ENCODE measurements at places on chromosomes 2 and 18.

DNA sequence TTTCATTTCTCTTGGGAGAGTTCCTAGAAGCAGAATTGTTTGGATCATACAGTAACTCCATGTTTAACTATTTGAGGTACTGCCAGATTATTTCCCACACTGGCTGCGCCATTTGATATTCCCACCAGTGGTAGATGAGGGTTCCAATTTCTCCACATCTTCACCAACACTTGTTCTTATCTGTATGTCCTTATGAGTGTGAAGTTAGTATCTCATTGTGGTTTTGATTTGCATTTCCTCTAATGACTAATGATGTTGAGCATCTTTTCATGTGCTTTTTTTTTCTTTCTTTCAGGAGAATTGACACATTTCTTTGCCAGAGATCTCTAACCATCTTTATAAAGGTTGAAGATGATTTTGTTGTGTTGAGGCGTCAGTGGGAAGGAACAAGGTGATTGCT, 4.1 kb upstream of the MGAT5 start:
- 0 out of 2 replicates have a peak, but pooled peaks cover 9% of the 10 kb centered on the region for H3K36me3 ChIP-seq
- H3K4me3 ChIP-seq, result no peak overlapping the region
- no peak overlapping the region for H3K27ac ChIP-seq
- 0 out of 2 replicates have a peak, but pooled peaks cover 2% of the 10 kb centered on the region for H3K4me1 ChIP-seq

GRCh38 chr2:5845798-5846330, 153.7 kb downstream of the SOX11 start:
- H3K27ac ChIP-seq, result no peak overlapping the region
- H3K4me3 ChIP-seq, result no peak overlapping the region
- H3K27me3 ChIP-seq, result no peaks in the 10 kb centered on the region
- peak; percentile 36 for DNase-seq
- H3K4me1 ChIP-seq, result no peaks in the 10 kb centered on the region
- H3K36me3 ChIP-seq, result no peaks in the 10 kb centered on the region

GRCh38 chr2:59746291-59746690, 807.2 kb downstream of the BCL11A start:
- H3K4me3 ChIP-seq, result no peak overlapping the region
- no peaks in the 10 kb centered on the region for H3K4me1 ChIP-seq

GRCh38 chr2:159209341-159210306, 76.9 kb downstream of the WDSUB1 start:
- H3K27me3 ChIP-seq, result peaks cover 35% of the 10 kb centered on the region
- H3K36me3 ChIP-seq, result no peaks in the 10 kb centered on the region

- no peak overlapping the region for H3K27ac ChIP-seq
- DNase-seq, result peak; percentile 35
- H3K4me1 ChIP-seq, result no peaks in the 10 kb centered on the region
- H3K27me3 ChIP-seq, result no peaks in the 10 kb centered on the region
- no peak overlapping the region for H3K4me3 ChIP-seq
These were observed 42.0 kb upstream of the MYL1 start for GRCh38 chr2:210356944-210357343.

- H3K36me3 ChIP-seq, result peaks cover 6% of the 10 kb centered on the region
- no peak overlapping the region for H3K27ac ChIP-seq
- no peak overlapping the region for H3K4me3 ChIP-seq
- DNase-seq, result peak; percentile 62
- H3K4me1 ChIP-seq, result no peaks in the 10 kb centered on the region
- no peaks in the 10 kb centered on the region for H3K27me3 ChIP-seq
These were observed 253.8 kb downstream of the TGIF1 start for GRCh38 chr18:3703732-3704176.

GRCh38 chr2:98501876-98502275, 57.2 kb downstream of the INPP4A start:
- H3K4me3 ChIP-seq, result no peak overlapping the region
- peaks cover 30% of the 10 kb centered on the region for H3K36me3 ChIP-seq
- H3K27ac ChIP-seq, result no peak overlapping the region
- no peaks in the 10 kb centered on the region for H3K4me1 ChIP-seq
- no peaks in the 10 kb centered on the region for H3K27me3 ChIP-seq

DNA sequence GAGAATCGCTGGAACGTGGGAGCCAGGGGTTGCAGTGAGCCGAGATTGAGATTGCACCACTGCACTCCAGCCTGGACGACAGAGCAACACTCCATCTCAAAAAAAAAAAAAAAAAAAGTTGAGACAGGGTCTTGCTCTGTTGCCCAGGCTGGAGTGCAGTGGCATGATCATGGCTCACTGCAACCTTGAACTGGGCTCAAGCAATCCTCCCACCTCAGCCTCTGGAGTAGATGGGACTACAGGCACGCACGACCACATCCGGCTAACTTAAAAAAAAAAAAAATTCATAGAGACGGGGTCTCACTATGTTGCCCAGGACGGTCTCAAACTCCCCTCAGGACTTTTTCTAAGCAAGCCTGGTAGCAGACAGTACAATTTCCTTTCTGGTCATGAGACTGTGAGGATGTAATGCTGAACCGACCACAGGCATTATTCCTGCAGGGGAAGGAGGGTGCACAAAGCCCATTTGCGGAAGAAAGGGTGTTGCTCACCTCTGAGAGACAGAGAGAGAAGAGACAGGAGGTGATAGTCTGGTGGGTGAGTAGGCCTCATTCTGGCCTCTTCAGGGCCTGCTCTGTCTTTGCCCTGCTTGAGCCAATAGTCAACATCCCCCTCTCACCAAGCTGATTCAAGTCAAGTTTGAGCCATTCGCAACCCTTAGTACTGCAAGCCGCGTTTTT, 205.3 kb downstream of the ZFP36L2 start:
- DNase-seq, result no peak
- H3K4me1 ChIP-seq, result no peaks in the 10 kb centered on the region
- H3K27me3 ChIP-seq, result no peaks in the 10 kb centered on the region

- H3K27ac ChIP-seq, result no peak overlapping the region
- DNase-seq, result no peak
- H3K27me3 ChIP-seq, result no peaks in the 10 kb centered on the region
- no peaks in the 10 kb centered on the region for H3K4me1 ChIP-seq
These were observed 32.9 kb downstream of the LOXHD1 start for GRCh38 chr18:46624127-46624526.

DNA sequence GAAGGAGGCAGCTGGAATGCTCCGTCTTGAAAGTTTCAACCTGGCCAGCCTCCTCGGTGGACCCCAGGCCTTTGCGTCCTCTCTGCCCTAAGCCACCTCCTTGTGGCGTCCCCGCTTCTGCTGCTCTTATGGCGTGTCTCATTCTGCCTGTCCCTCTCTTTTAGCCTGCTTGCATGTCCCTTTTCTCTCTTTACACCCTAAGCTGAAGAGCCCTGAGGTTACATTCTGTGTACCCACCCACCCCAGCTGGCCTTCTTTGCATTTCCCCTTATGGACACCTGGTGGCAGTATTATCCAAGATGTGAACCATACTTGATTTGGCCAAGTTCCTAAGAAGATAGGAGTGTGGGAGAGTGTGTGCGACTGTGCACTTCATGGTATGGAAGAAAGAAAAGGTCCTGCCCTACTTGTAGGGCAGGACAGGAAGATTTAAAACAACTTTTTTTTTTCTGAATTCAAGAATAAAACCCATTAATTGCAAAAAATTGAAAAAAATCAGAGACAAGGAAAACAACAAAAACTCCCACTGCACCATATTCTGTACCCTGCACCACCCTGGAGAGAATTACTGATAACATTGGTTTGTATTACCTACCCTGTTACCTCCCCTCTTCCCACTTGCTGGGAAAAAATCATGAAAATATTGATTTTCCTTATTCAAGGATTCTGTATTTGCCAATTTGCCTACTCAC, 77.4 kb downstream of the DYSF start:
- DNase-seq, result peak; percentile 71
- no peak overlapping the region for H3K4me3 ChIP-seq
- H3K36me3 ChIP-seq, result no peaks in the 10 kb centered on the region
- no peaks in the 10 kb centered on the region for H3K4me1 ChIP-seq

DNA sequence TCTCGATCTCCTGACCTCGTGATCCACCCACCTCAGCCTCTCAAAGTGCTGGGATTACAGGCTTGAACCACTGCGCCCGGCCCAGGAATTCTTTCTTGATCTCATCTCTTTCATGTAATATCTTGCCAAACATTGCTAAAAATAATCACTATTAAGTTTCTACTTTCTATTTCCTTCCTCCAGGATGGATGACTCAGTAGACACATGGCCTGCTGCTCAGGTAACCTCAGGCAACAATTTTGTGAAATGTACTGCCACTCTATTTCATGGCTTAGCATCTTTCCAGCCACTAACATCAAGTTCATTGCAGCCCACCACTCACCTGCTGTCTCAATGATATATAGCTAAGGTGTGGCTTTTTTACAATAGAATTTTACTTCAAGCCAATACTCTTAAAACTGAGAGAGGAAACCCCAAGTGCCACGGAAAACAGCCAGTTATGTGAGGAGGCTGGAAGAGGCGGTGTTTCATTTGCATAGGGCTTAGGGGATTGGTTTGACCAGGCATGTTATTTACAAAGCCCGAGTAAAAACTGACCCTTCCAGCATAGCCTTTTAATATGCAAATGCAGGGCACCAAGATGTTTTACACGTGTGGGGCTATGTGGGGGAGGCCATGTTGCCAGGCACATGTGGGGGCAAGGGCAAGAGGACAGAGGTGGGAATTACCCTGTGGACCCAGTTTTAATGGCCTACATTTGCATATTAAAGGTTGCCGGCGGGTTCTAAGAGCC, 11.3 kb upstream of the SUMO1 start:
- peak overlapping the region; percentile 94 for H3K27ac ChIP-seq
- peak overlapping the region; percentile 64 for H3K4me3 ChIP-seq
- no peaks in the 10 kb centered on the region for H3K27me3 ChIP-seq
- peaks cover 3% of the 10 kb centered on the region for H3K4me1 ChIP-seq
- no peaks in the 10 kb centered on the region for H3K36me3 ChIP-seq

DNA sequence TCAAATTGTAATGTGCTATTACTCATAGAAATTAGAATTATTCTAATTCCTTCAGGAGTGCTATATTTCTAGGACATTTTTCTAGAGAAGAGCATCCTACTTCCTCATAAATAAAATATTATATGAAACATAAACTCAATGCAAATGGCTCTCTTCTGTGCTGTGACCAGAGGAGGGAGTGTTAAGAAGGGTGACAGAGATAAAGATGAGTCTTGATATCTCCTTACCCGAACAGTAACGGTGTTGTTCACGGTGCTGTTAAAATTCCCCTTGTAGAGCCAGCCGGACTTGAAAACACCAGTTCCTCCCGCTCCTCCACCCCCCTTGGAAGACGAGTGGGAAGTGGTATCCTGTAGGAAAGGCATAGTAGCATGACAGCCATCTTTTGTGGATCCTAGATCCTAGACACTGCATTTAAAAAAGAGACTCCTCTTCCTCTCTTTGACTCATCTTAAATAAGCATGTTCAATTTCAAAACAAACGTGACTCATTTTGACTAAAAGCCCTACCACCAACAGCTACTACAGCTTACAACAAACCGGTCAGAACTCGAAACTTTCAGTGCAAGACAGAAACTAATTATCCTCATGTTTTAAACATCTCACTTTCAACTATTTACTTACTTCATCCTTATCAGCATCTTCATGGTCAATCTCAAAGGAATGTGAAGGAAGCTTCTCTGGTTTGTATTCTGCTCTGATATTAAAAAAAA, 156.3 kb downstream of the DOCK10 start:
- no peak overlapping the region for H3K27ac ChIP-seq
- no peak overlapping the region for H3K4me3 ChIP-seq
- no peaks in the 10 kb centered on the region for H3K4me1 ChIP-seq
- H3K27me3 ChIP-seq, result no peaks in the 10 kb centered on the region
- H3K36me3 ChIP-seq, result no peaks in the 10 kb centered on the region
- DNase-seq, result no peak

GRCh38 chr18:23377669-23378301, 75.3 kb upstream of the RIOK3 start:
- H3K36me3 ChIP-seq, result no peaks in the 10 kb centered on the region
- no peaks in the 10 kb centered on the region for H3K27me3 ChIP-seq
- H3K4me3 ChIP-seq, result no peak overlapping the region
- no peak for DNase-seq
- H3K4me1 ChIP-seq, result no peaks in the 10 kb centered on the region

DNA sequence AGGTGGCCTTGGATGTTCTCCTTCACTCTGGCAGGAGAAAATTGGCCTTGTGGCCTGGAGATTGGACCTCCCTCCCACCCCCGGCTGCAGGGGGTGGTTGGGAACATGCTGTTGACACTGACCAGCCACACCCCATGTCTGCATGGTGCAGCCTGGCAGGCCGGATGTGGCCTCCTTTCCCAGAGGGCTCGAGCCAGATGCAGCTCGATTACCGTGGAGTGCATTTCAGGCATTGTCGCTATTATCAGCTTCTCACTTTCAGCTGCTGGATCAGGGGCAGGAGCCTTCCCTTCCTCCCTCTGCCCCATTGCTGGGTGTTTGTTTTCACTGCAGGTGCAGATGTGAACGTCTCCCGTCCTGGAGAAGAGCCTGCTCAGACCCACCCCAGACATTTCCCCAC, 211.0 kb upstream of the SIX2 start:
- no peaks in the 10 kb centered on the region for H3K27me3 ChIP-seq
- H3K36me3 ChIP-seq, result no peaks in the 10 kb centered on the region
- no peak overlapping the region for H3K4me3 ChIP-seq
- no peak for DNase-seq

GRCh38 chr18:13660510-13660909, 65.8 kb downstream of the FAM210A start:
- peaks cover 5% of the 10 kb centered on the region for H3K36me3 ChIP-seq
- no peak overlapping the region for H3K27ac ChIP-seq
- H3K4me3 ChIP-seq, result no peak overlapping the region
- no peaks in the 10 kb centered on the region for H3K27me3 ChIP-seq
- no peaks in the 10 kb centered on the region for H3K4me1 ChIP-seq

GRCh38 chr2:180101846-180102245, 94.7 kb upstream of the CWC22 start:
- no peak for DNase-seq
- no peaks in the 10 kb centered on the region for H3K36me3 ChIP-seq
- no peak overlapping the region for H3K27ac ChIP-seq
- no peak overlapping the region for H3K4me3 ChIP-seq
- no peaks in the 10 kb centered on the region for H3K4me1 ChIP-seq
- no peaks in the 10 kb centered on the region for H3K27me3 ChIP-seq

- H3K36me3 ChIP-seq, result peaks cover 15% of the 10 kb centered on the region
- no peak overlapping the region for H3K27ac ChIP-seq
- no peaks in the 10 kb centered on the region for H3K27me3 ChIP-seq
- H3K4me3 ChIP-seq, result no peak overlapping the region
- DNase-seq, result no peak
These were observed 950.7 kb upstream of the FAM98A start for GRCh38 chr2:34549710-34550345.

- H3K27ac ChIP-seq, result no peak overlapping the region
- H3K4me3 ChIP-seq, result peak overlapping the region; percentile 85
- DNase-seq, result no peak
- peaks cover 18% of the 10 kb centered on the region for H3K4me1 ChIP-seq
- H3K27me3 ChIP-seq, result no peaks in the 10 kb centered on the region
These were observed 1.0 kb upstream of the ZNF532 start for GRCh38 chr18:58863539-58864145.

DNA sequence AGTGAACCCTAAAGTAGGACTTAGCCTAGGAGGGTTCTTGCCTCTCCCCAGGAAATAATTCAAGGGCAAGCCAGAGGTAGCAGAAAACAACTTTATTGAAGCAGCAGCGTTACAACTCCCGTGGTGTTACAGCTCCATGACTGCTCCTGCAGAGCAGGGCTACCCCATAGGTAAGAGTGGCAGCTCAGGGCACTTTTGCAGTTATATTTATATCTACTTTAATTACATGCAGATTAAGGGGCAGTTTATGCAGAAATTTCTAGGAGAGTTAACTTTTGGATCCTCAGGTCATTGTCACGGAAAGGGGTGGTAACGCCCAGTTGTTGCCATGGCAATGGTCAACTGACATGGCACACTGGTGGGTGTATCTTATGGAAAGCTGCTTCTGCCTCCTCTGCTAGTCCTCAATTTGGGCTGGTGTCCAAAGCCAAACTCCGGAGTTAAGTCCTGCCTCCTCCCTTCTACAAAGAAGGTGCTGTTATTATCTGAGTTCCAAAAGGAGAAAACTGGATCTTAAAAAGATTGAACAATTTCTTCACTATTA, 1413.0 kb downstream of the DSC3 start:
- H3K4me1 ChIP-seq, result no peaks in the 10 kb centered on the region
- no peaks in the 10 kb centered on the region for H3K27me3 ChIP-seq
- DNase-seq, result peak; percentile 31
- no peaks in the 10 kb centered on the region for H3K36me3 ChIP-seq
- H3K27ac ChIP-seq, result no peak overlapping the region
